ENCODE measurements at places on chromosomes 1 and 21.

DNA sequence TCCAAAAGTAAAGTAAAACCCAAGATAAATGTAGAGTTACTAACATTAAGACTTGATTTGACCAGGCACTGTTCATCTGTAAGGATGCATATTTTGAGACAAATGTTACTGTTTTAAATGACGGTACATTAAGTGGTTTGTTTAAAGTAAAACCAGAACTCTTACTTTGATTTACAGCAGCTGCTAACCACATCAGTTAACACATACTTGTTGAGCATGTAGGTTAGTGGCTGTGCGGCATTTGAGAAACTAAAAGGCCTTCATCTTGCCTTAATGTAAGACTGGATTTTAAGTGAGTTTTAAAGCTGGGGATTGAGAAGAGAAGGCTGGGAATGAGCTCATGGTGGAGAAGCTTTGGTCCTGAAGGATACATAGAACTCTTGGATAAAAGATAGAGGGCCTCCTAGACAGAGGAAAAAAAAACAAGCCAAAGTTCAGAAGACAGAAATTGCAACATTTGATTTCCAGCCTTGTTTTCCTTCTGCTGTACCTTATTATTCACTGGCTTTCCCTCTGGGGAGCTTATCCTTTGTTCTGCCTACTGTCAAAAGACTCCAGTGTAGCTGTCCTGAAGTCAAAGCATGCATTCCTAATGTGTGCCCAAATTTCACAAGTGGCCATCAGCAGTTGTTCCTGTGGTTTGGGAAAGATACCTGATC is 66.6 kb downstream of the MTR start:
- DNase-seq = no peak

DNA sequence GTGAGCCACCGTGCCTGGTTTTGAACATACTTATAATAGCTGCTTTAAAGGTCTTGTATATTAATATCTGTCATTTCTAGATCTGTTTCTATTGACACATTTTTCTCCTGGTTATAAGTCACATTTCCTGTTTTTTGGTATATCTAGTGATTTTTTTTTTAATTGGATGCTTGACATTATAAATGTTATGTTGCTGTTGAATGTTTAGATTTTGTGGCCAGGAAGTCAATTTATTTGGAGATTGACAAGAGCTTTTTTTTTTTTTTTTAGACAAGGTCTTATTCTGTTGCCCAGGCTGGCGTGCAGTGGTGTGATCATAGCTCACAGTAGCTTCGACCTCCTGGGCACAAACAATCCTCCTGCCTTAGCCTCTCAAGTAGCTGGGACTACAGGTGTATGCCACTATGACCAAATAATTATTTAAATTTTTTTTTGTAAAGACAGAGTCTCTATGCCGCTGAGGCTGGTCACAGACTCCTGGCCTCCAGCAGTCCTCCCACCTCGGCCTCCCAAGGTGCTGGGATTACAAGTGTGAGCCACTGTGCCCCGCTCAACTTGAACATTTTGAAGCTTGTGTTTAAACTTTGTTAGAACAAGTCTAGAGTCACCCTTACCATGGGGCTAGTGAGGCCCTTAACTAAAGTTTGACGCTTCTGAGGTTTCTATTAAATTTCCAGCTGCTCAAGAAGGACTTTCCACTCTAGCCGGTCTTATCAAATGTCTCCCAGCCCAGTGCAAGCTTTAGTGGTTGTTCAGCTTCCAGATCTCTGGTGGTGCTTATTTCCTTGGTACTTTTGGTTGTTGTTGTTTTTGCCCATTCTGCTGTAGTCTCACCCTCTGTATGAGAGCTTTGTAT is 8.6 kb upstream of the CHI3L2 start:
- no peak for DNase-seq

- DNase-seq = peak; percentile 33
Measured at GRCh38 chr1:204670152-204670927, 15.2 kb downstream of the LRRN2 start.

- no peak for DNase-seq
Measured at GRCh38 chr1:155761736-155762405, 73.0 kb downstream of the DAP3 start.

DNA sequence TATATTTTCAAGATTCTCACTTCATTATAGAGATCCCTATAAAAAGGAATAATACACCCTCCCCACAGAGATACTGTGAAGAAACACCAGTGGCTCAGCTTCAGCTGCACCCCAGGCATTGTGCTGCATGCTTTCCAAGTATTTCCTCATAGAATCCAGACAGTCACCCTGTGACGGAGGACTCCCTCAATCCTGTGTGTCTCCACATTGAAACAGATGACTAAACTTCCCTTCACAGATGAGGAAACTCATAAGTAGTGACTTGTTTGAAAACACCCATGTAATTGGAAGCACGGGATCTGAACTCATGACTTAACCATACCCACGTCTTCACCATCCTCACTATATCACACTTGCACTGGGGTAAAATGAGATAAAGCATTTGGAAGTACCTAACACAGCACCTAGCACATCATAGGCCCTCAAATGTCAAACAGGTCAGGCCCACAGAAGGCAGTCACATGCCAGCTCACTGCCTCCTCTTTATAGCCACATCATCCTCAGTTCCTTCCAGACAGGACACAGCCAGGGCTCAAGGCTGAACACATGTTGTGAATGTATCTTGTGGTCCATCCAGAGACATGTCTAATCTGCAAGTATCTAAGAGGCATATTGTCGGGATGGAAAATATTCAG is 55.2 kb downstream of the GPR161 start:
- DNase-seq = peak; percentile 84

DNA sequence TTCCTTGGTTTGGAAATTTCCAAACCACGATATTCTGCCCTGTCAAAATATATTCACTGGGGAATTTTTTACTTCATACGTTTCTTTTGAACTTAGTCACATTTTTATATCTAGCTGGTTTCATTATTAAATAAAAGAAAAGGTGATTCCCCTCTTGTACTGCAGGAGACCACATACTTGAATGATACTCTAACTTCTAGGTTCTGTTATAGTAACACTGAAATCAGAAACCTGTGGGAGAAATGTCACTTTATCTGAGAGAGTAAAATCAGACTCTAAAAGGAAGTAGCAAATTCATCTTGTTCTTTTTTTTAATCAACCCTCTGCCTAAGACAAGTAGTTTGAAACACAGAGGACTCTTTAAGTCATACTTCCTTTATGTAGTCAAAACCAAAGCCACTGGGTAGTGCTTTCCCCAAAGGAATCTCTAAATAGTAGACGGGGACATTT is 34.4 kb downstream of the MRPL39 start:
- DNase-seq = no peak

- DNase-seq = peak; percentile 36
Measured at GRCh38 chr1:6794164-6794563, 8.9 kb downstream of the CAMTA1 start.

GRCh38 chr1:2828586-2829250 is 27.2 kb upstream of the TTC34 start:
- no peak for DNase-seq

- DNase-seq = no peak
Measured at GRCh38 chr1:44293761-44294315, 61.2 kb downstream of the ERI3 start.

- DNase-seq = no peak
Measured at GRCh38 chr1:158071138-158071537, 77.7 kb downstream of the KIRREL1 start.

DNA sequence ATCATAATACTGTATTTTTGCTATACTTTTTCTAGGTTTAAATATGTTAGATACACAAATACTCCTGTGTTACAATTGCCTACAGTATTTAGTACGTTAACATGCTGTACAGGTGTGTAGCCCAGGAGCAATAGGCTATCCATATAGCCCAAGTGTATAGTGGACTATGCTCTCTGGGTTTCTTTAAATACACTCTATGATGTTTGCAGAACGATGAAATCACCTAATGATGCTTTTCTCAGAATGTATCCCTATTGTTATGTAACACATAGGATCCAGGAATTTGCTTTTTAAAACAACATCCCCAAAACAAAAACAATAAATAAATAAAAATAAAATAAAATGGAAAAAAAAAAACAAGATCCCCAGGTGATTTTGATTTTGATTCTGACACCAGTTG is 18.1 kb upstream of the RBM15 start:
- DNase-seq = no peak

- no peak for DNase-seq
Measured at GRCh38 chr1:228794810-228795209, 59.5 kb downstream of the RHOU start.

- no peak for DNase-seq
Measured at GRCh38 chr1:199161319-199161680, 522.5 kb downstream of the PTPRC start.

GRCh38 chr21:15058854-15059263 is 5.9 kb downstream of the NRIP1 start:
- DNase-seq = no peak

- DNase-seq = no peak
Measured at GRCh38 chr1:192877283-192877886, 68.5 kb downstream of the RGS2 start.

- DNase-seq = peak; percentile 71
Measured at GRCh38 chr1:206685769-206686477, 1.2 kb downstream of the MAPKAPK2 start.

GRCh38 chr21:46190491-46191131 is 6.4 kb upstream of the SPATC1L start:
- no peak for DNase-seq

- no peak for DNase-seq
Measured at GRCh38 chr1:34250342-34250741, 73.6 kb downstream of the C1orf94 start.

DNA sequence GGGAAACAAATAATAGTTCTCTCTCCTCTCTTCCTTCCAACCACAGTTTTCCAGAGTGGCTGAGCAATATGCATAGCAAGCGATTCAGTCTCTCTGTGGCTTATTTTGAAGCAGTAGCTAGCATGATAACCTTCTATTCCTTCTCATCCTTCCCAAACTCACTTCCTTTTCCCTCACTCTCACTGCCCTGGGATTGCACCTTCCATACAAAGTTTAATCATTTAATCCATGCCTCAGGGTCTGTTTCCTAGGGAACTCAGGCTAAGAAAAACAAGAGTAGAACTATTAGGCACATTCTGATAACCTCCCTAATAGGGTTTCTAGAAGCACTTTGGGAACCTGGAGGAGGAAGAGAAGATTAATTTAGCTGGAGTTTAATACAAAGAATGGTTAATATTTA is 97.7 kb upstream of the S1PR1 start:
- peak; percentile 2 for DNase-seq

- no peak for DNase-seq
Measured at GRCh38 chr1:112356765-112357164, 39.2 kb upstream of the CTTNBP2NL start.

DNA sequence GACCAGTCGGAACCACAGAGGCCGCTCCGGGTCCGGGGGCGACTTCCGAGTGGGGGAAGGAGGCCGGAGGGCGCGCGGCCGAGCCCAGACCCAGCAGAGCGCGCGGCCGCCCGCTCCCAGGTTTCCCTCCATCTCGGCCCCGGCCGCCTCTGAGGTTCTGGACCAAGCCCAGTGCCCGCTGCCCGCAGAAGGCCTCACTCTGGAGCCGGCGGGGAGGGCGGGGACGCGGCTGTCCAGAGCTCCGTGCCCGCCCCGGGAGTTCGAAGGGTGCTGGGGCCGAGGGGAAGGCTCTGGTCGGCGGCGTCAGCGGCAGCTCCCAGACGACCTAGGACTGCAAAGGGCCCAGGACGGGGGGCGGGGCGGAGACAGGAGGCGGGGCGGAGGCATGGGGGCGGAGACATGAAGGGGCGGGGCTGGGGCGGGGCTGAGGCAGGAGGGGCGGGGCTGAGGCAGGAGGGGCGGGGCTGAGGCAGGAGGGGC is 48.0 kb upstream of the SLC19A1 start:
- no peak for DNase-seq

- DNase-seq = peak; percentile 2
Measured at GRCh38 chr1:217524787-217525520, 105.9 kb downstream of the GPATCH2 start.

- DNase-seq = no peak
Measured at GRCh38 chr1:7510389-7510931, 260.6 kb upstream of the VAMP3 start.

GRCh38 chr1:66852870-66853269 is 51.8 kb upstream of the INSL5 start:
- DNase-seq = no peak

DNA sequence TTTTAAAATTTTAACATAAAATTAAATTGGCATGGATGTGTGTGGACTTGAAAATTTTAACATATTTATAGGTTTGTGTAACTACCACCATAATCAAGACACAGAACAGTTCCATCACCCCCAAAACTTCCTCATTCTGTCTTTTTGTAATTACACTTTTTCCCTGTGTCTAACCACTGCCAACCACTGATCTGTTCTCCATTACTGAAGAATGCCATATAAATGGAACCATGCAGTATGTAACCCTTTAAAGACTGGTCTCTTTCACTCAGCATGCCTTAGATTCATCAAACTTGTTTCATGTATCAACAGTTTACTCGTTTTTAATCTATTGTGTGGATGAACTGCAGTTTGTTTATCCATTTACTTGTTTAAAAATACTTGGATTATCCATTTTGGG is 13.0 kb upstream of the AHCYL1 start:
- no peak for DNase-seq

DNA sequence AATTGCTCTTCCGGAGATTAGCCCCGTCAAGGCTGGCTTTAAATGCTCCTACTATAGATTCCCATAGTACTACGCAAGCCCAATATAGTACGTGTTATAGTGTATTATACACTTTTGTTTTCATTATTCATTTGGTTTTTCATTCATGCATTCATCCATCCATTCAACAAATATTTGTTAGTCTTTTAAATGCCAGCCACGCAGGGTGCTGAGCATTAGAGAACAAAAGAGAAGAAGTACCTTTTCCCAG is 513 bp upstream of the RAB3GAP2 start:
- no peak for DNase-seq

DNA sequence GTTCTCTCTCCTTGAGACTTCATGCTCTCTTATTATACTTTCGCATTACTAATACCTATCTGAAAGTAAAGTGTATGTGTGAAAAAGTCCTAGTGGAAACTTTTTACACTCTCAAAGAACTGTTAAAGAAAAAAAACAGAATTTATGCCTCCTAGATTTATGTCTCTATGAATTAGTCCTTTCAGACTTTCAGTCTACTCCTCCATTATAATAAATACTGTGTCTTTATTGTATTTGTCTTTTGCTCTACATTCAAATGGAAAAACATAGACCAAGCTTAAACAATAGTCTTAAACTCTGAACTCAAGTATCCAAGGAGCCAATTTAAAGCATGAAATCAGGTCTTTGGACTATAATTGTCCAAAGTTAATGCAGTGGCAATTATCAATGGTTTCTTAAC is 1449.0 kb downstream of the PLA2G4A start:
- DNase-seq = no peak

DNA sequence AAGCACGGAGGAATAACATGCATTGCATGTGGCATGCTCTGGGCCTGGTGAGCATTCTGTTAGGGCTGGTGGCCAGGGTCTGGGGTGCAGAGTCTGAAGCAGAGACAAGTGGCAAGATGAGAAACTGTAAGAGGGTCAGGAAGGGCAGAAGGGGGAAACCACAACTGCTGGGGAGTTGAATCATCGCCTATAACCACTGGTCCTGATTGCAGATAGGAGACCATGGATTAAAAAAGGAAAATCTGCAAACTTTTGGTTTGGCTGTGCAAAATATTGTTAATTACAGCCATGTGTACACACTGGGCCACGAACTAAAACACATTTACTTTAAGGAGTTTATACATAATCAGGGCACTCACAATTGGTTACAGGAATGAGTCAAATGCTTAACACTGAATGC is 76.6 kb downstream of the TGFBR3 start:
- no peak for DNase-seq
